RCC 7860 (cell line): ENCODE measurements at places on chromosomes 2 and 18.
A peak's percentile ranks its signal among the peaks of the same experiment; 100 is the strongest.

- no peak for DNase-seq
Observed at GRCh38 chr18:40864846-40865245, 1090.2 kb upstream of the PIK3C3 start.

DNA sequence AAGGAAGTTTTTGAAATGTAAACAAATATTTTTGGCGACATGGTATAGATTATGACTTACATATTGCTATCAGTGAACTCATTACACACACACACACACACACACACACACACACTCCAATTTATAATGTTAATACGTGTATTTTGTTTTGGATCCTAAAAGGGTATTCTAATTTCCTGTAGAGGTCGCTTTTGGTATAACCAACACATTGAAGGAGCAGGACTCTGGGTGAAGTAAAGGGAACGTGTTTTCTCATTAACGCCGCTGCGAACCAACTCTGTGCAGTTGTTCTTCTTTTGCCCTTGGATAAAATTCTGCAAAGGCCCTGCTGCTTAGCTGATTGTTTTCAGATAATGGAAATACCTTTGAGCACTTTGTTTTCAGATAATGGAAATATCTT, 190.4 kb downstream of the PMAIP1 start:
- DNase-seq, result no peak

GRCh38 chr2:200670751-200671150, 84.9 kb downstream of the AOX1 start:
- DNase-seq, result no peak

- DNase-seq, result peak; percentile 93
Observed at GRCh38 chr2:160666154-160667060, 172.8 kb upstream of the RBMS1 start.

DNA sequence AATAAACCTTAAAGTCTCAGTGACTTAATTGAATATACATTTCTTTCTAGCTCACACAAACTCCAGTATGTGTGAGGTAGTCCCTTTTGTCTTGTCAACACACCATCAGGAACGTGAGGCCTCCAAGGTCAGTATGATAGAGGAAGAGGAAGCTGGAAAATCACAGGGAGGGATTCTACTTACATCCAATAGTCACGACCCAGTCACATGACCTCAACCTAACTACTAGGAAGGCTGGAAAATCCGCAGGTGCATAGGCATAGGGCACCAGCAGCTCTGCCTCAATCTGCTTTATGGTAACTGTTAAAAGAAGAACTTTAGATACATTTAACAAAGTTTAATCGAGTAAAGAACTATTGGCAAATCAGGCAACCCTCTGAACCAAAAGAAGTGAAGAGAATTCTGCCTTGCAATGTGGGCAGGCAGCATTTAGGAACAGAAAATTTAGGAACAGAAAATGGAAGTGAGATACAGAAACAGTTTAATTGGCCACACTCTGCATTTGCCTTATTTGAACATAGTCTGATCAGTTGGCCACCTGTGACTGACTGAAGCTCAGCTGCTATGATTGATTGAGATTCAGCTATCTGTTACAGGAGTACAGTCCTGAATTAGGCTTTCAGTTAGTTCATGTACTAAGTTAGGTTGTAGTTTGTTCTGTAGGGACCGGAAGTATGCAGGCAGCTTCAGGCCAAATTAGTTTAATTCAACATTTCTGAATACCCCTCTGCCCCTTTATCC, 165.0 kb upstream of the PARD3B start:
- DNase-seq, result no peak

DNA sequence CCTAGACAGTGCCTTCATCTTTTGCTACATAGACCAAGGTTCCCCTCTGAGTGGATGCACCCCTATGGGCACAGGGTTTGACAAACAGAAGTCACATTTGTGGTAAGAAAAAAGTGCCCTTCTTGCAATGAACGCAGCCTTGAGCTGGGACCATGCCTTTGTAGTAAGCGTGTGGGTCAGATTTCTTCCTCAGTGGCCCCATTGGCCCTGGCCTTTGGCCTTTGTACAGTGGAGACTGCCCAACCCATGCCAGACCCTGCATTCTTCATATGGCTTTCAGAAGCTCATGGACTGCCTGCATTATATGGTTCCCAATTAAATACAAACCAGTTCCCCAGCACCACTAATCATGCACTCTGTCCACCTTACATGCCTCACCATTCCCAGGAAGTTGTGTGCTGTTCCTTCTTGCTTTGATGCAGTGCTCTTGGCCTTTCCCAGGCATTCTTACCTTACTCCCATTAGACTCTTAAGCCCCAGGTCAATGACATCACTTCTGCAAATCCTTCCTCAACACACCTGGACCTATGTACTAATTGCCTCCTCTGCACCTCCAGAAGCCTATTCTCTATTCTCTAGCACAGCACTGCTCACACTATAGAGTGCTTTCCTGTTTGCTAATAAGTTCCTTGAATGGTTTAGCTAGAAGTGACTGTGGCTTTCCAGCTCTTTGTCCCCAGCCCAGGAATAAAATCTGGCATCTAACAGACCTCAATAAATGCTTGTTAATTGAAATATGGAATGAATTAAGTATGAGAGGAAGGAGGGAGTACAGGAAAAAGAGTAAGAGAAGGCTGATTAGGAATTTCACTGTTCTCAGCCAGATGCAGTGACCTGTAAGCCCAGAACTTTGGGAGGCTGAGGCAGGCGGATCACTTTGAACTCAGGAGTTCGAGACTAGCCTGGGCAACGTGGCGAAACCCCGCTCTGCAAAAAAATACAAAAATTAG, 60.2 kb downstream of the TMEM247 start:
- DNase-seq, result no peak

DNA sequence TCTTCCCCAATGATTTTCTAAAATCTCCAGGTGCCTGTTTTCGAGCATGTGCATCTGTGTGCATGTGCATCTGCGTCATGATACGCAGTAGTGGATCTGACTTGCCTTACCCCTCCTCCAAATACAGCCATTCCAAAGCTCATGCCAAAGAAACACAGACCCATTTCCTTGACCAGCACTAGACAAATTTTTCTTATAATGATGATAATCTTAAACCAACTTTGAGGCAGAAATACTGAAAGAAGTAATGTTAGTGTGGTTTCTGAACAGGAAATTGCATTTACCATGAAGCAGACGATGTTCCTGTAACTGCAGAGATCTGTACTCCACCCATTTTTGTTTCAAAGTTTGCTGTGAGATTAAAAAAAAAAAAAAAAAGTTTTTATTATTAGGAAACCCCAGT, 25.6 kb downstream of the CYTIP start:
- no peak for DNase-seq

DNA sequence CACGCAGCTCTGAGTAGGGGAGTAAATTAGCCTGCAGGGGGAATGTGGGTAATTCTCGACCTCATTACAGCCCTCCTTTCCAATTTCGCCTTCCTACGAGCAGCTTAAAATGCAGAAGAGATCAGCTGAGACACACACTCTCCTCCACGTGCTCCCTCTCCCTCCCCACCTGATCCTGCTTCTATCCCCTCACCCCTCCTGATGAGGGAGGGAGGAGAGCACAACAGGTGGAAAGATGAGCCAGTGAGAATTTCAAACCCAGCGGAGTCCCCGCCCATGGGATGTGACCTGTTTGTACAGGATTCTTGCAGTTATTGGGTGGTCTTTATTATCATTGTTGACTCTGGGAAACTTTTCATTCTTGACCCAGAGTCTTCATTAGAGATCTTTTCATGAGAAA, 35.5 kb downstream of the DDX18 start:
- no peak for DNase-seq

DNA sequence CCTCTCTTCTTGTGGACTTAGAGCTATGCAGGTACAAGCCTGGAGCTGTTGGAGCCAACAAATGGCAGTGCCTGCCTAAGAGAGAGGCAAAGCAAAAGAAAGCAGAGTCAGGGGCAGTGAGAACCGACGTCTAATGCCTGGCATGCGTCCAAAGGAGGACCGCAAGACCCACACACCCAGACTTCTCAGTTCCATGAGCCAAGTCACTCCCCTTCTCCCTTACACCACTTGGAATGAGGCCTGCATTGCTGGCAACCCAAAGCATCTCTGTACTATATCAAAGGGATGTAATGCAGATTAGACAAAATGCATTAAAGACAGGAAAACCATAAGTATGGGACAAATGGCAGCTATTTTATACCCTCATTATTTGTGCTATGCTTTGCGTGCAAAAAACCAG, 49.9 kb upstream of the RNU4ATAC start:
- DNase-seq, result peak; percentile 18

GRCh38 chr18:9993521-9994025, 79.8 kb downstream of the VAPA start:
- DNase-seq, result no peak

DNA sequence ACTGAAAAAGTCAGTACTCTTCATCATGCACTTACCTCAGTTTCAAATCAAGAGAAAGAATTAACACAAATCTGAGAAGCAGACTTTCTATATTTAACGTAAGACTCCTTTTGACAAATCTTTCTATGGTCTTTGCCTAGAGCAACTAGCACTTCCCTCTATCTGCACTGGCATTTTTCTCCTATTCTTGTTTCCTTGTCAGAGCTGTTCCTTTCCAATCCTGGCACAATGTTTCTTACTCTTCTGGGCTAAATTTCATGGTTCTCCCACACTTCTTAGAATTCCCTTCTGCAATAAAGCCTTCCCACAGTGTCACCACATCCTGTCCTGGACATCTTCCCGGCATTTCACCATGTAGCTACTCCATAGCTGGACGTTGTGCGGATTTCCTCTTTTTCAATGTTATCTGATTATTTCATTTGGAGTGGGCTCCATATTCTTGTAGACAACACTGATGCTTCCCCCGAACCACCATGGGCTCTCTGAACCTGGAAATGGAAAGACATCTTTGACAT, 144.7 kb upstream of the CTNNA2 start:
- no peak for DNase-seq

DNA sequence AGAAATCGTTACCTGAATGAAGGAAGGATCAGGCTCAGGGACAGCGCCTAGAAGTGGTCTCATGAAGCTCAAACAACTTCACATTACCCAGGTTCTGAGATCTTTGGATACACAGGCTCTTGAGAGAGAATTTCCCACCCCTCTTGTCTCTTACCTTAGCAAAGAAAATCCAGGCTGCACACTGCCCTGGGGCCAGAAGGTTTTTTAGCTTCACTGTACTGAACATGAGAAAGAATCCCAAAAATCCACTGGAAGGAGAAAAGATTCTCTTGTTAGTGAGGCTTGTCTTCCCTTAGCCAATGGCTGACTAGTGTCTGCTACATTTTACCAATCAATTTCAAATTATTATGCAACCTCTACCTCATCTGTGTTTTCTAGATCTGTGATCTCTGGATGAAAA, 101.0 kb upstream of the RIOK3 start:
- DNase-seq, result no peak

- DNase-seq, result no peak
Observed at GRCh38 chr18:68484241-68484640, 230.7 kb downstream of the TMX3 start.

GRCh38 chr2:205650450-205650849, 31.9 kb upstream of the NRP2 start:
- DNase-seq, result peak; percentile 29

- no peak for DNase-seq
Observed at GRCh38 chr2:15734674-15735483, 143.2 kb downstream of the DDX1 start.

DNA sequence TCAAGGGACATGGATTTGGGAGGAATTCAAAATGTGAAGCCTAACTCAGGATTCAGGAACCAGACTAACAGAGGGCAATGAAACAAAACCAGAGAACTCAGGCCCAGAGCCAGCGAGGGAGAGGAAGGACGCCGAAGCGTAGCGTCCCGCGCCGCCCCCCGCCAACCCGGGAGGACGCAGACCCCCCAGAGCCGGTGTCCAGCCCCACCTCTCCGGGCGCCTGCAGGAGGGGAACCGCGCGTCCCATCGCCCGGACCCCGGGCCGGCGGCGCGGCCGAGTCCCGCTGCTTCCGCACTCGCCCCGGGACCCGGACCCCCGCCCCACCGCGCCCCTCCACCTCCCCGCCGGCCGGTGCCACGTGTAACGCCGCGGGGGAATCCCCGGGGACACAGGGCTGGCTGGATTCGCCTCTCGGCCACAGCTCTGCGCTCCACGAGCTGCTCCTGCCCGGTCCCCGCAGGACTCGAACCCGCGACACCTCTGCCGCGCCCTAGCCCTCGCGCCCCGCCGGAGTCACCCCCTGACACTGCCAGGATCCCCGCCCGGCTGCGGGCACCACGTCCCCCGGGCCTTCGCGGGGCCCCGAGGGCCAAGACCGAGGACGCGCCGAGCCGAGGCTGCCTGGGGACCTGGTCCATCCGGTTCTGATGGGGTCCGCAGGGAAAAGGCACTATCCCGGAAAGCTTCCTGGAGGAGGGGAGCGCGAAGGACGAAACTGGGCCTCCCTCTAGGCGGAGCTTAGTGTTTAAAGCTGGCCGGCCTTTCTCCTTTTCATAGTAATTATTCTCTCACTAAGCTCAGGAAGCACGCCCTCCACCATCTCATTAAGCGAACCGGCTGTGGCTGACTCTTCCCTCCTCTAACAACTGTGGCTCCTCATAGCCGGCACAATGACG, 40.4 kb upstream of the FAM124B start:
- DNase-seq, result no peak

GRCh38 chr2:151408788-151409600, 708 bp upstream of the RIF1 start:
- DNase-seq, result no peak

- no peak for DNase-seq
Observed at GRCh38 chr2:38602136-38602731, 494 bp downstream of the HNRNPLL start.

DNA sequence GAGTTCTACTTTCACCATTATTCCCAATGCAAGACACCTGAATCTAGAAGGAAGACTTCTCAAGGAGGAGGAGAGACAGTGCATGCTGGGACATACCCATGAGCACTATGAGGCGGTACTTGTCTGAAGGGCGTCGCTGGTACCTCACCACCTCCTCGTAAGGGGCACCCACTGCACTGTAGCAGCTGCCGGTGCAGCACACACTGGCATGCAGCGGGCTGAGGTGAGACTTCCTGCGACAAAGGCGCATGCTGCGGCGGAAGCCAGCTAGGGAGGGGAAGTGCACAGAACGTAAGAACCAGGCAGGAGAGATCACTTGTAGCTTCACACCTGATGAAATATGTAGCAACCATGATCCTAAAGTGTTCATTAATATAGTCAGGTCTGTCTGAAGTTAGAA, 12.8 kb upstream of the TMEM237 start:
- no peak for DNase-seq
